HAP-1 (cell line): ENCODE measurements at places on chromosomes 1 and 21.
A peak's percentile ranks its signal among the peaks of the same experiment; 100 is the strongest.

DNA sequence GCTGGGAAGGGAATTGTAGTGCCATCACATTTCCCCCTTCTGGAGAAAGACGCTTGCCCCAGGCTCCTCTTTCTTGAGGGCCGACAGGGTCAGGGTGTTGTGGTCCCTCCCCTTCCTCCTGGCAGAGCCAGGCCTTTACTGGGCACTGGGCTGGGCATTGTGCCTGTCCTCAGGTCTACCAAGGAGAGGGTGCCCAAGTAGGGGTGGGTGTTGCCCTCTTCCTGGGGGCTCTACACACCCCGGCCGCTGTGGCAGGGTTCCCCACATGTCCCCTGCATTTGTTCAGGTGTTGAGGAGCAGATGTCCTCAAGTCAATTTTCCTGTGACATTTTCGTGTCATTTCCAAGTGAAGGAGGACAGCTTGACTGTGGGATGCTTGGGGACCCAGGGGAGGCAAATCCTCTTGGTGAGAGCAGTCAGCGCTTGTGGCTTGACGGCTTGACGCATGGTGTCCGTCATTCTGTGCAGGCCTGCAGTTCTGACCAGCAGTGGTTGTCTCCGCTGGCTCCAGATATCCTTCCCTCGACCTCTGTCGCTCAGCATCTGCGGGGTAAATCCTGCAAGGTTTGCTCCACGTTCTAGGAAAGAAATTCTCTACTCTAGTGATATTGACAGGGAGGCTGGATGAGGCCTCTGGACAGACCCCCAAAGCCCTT is 181.9 kb upstream of the VAMP3 start:
- DNase-seq: no peak

GRCh38 chr1:53458634-53459033 is 565 bp upstream of the DMRTB1 start:
- DNase-seq: no peak

DNA sequence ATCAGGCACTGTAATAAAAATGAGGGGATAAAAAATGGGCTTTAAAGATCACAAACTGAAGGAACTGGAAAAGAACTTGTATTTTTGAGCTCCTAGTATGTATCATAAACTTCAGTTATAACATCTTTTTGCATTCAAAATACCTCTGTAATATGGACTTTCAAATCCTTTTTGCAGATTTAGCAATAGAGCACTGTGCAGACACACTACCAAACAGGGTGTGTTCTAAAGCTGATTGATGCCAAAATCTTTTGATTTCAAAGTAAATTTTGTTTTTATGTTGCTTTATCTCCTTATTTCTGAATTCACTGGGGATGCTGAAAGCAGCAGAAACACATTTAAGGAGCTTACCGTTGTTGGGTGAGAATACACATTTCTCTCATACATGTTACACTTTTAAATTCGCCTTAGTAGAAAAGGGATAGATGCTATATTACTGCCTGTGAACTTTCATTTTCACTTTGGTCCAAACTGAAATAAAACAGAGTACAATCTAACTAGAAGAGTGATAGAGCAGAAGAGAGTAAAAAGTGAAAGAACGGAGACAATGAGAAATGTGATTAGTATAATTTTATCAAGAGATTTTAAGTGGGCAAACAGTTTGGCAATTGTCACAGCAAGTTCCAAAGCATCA is 1126.6 kb downstream of the BRINP3 start:
- DNase-seq: no peak

DNA sequence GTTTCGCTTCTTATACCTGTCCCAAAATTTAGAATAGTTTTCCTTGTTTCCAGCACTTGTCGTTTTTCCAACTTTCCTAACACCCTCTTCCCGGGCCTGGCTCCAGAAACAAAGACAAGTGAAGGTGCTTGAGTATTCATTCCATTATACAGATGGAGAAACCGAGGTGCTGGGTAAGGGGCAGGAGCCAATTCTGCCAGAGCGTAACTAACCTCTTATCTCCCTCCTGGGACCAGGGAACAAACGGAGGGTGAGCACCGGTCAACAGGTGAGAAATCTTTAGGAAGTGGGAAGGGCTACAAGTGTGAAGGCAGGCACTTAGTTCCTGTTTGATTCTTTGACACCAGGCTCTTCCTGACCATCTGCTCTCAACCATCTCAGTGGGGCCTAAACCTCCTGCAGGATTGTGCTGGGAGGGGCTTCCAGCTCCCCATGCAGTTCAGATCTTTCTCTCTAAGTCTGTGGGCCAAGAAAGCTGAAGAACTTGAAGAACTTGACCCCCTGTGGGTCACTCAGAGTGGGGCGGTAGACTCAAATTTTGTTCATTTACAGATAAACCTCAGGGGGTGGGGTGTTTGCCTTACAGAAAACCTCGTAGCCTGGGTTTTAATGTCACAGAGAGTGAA is 8.7 kb downstream of the PLXNA2 start:
- no peak for DNase-seq

- DNase-seq: no peak
Observed at GRCh38 chr1:229119161-229119560, 151.8 kb upstream of the RAB4A start.

GRCh38 chr1:116076831-116077230 is 34.4 kb upstream of the MAB21L3 start:
- DNase-seq: no peak

- no peak for DNase-seq
Observed at GRCh38 chr1:117523111-117523510, 82.7 kb upstream of the TENT5C start.

DNA sequence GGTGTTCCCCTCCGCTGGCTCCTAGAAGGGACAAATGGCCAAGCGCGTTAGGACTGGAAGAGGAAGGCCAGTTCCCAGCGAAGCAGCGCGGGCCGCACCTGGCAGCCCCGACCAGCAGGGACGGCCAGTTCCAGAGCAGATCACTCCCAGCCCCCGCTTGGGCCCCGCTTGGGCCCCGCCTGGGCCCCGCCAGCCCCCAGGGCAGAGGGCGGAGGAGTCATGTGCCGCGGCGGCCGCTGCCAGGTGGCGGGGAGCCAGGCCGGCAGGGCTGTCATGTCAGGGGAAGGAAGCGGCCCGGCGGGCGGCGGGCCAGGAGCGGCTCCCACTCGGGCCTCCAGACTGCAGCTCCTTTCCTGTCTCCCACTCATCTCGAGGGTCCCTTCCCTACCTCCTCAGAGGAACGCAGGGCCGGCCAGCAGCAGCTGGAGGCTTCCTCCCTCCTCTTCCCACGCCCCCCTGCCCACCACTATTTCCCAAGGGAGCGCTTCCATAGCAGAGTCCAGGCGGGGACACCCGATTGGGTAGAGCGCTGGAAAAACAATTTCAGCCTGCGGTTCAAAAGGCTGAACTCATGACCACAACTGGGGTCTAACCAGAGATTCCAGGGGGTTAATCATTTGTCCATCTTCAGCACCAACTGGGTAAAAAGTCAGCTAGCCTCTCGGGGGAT is 16.5 kb downstream of the ZNF697 start:
- peak; percentile 32 for DNase-seq

DNA sequence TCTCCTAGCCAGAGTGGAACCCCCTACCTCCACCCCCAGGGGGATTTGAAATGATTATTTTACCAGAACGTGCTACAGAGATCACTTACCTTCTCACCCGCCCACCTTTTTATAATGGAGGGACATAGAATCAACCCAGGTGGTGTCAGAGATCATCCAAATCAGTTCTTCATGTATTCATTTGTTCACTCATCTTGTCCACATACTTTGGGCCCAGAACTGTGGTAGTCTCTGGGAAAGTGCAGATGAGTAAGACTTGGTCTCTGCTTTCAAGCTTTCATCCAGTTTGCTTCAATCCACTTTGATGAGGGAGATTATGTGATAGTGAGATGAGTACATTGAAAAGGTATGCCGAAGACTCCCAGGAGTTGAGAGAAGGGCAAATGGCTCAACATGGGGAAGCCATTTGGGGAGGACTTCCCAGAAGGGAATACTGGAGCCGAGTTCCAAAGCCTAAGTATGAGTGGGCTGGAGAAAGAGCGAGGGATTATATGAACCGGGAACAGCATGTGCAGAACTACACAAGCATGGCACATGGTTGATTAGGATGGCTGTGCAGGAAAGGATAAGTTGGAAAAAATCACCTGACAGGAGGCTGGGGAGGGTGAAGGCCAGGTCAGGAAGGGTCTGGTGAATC is 1.9 kb downstream of the FGGY start:
- no peak for DNase-seq

DNA sequence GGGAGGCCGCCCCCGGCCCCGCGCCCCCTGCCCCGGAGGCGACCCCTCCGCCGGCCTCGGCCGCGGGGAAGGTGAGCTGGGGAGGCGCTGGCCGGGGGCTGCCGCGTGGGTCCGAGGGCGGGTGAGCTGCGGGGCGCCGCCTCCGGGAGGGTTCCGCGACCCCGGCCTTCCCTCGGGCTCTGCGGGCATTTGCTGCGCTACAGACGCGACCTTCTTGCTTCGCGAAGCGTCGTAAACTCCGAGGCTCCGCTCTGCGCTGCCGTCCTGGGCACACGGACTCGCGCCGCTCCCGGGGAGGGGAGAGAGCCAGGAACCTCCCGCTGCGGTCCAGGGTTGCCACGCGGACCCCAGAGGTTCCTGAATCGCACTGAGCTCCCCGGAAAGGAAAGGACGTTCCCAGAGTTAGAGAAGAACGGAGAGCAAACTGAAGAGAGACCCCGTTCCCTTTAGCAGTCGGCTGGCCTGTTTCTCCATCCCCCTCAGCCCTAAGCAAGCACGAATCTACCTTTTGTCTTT is 345 bp downstream of the SLX9 start:
- no peak for DNase-seq

DNA sequence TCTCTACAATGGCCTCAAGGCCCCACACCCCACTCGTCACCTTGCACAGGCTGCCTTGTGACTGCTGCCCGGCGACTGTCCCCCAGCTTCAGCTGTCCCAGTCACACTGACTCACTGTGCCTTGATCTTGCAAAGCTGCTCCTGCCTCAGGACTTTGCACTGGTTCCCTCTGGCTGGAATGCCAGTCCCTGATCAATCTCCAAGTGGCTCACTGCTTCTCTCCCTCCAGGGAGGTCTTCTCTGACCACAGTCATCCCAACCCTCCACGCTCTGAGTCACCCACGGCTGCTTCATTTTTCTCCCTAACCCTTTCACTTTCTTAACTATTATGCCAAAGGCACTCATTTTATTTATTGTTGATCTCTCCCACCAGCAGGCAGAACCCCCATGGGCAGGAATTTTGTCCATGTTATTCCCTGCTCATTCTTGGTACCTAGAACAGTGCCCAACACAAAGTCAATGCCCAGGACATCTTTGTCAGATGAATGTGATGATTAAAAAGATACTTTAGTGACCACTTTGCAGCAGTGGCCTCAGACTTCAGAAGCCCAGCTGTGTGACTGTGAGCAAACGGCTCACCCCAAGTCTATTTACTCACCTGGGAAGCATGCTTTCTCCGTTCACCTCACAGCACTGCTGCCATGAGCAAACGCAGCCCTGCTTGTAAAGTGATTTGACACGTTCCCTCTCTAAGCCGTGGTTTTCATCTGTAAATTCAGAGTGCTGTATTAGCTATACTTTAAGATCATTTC is 53.4 kb downstream of the ZBTB18 start:
- DNase-seq: no peak

- peak; percentile 35 for DNase-seq
Observed at GRCh38 chr1:2271211-2271721, 43.1 kb downstream of the SKI start.

DNA sequence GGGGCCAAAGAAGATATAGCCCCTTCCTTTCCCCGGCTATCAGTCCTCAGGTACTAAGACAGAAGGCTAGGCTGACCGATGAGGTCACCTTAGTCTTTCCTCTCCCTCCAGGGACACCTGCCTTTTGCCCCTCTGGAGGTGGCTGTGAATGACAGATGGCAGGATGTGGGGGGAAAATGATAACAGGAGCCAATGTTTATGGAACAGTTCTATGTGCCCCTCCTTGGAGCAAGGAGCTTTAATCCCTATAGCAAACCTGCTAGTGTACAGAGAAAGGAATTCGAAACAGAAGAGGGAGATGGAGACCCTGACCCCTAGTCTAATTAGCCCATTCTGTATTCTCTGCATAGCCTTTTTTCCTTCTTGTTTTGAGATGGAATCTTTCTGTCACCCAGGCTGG is 28.1 kb downstream of the SERINC2 start:
- DNase-seq: no peak

DNA sequence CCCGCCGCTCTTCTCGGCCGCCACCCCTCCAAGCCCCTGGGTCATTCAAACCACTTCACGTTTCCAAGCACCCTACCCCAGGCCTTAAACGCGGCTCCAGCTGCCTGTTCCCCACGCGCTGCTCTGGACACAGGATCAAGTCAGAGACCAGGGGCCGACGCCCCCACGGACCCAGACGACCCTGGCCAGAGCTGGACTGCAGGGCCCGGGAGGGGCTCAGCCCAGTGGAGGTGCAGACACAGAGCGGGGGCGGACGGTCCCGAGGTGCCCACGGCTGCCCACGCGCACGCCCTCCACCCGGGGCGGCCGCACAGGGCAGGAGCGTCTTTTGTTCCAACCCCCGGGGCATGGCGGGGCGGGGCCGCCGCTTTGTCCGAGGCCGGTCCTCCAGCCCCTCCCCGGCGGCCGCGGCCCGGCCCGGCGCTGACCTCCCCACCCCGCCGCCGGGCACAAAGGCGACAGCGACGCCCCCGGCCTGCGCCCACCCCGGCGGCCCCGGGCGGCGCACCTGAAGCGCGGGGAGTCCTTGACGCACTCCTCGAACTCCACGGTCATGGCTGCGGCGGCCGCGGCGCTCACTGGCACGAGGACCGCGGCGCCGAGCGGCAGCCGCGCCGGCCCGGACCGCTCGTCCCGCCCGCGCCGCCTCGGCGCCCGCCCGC is 338 bp downstream of the ACAP3 start:
- DNase-seq: peak; percentile 68

GRCh38 chr21:35026617-35027562 is 22.2 kb downstream of the RUNX1 start:
- DNase-seq: no peak

DNA sequence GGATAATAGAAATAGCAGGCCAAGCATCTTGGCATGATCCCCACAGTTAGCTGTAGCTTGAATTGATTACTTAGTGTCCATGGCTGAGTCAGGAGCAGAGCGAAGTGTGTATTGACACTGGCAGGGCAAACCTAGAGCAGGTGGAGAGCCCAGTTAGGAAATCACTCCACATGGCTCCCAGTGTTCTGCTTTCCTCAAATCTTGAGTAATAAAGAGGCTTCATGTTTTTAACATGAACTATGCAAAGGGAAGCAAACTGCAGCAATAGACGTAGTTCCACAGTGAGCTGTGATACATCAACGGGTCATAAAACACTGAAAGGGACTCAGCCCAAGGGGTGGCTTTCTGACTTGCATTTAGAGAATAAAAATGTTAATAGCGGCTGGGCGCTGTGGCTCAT is 28.9 kb downstream of the RHEX start:
- DNase-seq: no peak

- DNase-seq: no peak
Observed at GRCh38 chr1:94231746-94232145, 5.6 kb downstream of the ARHGAP29 start.

GRCh38 chr1:78240191-78240590 is 194.4 kb downstream of the GIPC2 start:
- no peak for DNase-seq

- no peak for DNase-seq
Observed at GRCh38 chr1:46180082-46180616, 3.9 kb upstream of the P3R3URF start.

GRCh38 chr1:153796786-153797659 is 21.8 kb downstream of the SLC27A3 start:
- DNase-seq: peak; percentile 90
